Fibroblast of pulmonary artery (primary cell): ENCODE measurements at places on chromosomes 3 and 15.

- no peak for DNase-seq
Measured at GRCh38 chr15:77528968-77529319, 103.8 kb downstream of the LINGO1 start.

DNA sequence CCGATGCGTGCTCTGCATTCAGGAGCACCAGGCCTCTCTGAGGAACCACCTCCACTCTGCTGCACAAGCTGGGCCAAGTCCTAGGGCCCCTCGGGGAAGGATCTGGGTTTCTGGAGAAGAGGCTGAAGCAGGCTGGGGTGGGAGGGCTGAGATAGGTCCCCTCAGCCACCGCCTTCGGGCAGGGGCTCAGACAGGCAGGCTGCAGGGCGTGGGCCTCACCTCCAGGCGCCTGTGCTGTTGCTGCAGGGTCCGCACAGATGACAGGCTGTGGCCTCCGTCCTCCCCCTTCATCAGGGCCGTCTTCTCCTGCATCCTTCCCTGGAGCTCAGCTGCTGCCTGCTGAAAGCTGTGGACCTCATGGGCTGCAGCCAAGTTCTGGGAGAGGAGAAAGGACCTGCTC lies 15.2 kb downstream of the PLA2G4B start:
- no peak for DNase-seq

GRCh38 chr3:24472358-24472757 lies 22.3 kb downstream of the THRB start:
- DNase-seq = no peak

- peak; percentile 16 for DNase-seq
Measured at GRCh38 chr15:31752065-31752762, 278.1 kb upstream of the CHRNA7 start.

GRCh38 chr15:49148298-49148697 lies 7.1 kb downstream of the COPS2 start:
- no peak for DNase-seq

DNA sequence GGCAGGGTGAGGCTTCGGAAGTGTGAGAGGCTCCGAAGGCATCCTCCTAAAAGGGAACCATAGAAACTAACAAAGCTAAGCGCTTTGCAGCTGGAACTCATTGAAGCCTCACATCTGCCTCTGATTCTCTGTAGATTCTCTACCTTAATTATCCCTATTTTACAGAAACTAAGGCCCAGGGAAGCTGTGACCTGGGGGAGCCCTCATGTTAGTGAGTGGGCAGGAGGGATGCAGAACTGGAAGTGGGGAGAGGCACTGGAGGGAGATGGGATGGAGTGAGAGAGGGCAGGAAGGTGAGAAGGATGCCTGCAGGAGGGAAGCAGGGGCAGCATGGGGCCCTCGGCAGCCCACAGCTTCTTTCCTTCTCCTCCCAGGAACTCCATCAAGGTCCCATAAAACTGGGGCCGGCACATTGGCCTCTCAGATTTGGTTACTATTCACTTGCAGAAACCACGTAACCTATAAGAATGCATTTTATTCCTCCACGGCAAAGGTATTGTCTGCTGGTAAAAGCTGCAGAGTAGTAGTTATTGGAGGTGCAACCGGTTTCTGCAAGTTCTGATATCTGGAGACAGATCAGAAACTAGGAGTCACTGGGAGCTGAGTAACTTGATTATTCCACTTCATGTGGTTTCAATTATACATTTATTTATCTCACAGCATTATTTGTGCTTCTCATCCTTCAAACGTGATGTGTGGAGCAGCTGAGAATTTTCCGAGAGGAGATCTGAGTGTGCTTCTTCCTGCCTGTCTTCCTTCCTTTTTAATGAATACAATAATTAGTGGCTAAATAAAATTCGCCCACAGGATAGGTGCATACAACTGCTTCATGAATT lies 24.0 kb upstream of the CHCHD6 start:
- DNase-seq = no peak
